ENCODE measurements at places on chromosomes 1 and 21.

DNA sequence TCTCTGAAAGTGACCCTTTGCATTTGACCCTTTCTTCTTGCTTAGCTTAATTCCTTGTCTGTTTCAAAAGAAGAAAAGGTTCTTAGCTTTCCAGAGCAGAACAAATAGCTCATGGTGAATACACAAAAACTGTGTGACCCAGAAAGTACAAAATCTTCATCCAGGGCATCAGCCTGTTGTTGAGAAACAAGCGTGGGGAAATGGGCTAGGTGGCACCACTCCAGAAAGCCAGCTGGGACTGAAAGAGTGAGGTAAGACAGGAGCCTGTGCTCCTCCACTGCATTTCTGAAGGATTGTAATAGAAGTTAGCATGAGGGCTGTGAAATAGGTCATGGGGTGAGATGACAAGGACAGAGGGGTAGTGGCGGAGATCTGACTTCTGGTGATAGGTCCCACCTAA is 45.8 kb downstream of the CYP2J2 start:
- no peak for ATAC-seq

DNA sequence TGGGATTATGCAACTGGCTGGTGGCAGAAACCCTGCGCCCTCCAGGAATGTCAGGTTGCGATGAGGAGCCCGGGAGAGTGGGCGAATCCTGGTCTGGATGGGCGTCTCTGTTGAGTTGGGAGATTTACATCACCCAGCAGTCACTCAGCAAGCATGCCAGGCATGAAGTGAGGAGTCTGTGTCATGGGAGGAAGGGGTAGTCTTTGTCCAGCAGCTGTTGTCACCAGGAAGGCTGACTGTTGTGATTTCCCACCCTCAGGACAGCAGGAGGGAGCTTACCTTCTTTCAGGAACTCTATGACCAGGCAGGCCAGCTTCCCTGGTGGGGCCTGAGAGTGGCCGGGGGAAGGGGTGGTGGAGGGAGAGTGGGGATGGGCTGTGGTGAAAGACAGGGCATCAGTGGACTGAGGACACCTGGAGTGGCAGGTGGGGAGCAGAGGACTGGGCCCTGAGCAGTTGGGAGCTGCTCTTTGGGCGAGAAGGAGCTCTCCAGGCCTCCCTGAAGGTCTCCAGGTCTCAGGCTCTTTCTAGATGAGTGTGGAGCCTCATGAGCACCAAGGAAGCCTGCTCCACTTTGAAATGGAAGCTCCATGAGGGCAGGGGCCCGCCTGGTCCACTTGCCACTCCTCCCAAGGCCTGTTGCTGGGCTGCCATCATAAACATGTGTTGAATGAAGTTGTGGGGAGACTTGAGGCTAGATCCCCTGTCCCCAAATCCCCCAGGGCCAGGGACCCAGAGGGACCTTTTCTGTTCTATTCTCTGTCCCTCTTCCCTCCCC is 21.3 kb upstream of the PKP1 start:
- ATAC-seq = no peak

DNA sequence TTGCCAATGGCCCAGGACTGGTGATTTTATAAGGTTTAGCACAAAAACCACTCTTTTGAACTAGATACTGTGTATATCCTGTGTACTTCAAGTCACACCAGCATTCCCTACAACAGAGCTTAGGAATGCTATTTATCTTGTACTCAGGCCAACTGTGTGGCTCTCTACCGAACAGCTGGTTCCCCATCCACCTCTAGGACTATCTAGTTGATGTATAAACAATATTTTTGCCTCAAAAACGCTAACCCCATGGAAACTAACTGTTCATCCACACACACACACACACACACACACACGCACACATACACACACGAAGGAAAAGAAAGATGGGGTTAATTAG is 28.7 kb upstream of the SLC45A3 start:
- no peak for ATAC-seq

DNA sequence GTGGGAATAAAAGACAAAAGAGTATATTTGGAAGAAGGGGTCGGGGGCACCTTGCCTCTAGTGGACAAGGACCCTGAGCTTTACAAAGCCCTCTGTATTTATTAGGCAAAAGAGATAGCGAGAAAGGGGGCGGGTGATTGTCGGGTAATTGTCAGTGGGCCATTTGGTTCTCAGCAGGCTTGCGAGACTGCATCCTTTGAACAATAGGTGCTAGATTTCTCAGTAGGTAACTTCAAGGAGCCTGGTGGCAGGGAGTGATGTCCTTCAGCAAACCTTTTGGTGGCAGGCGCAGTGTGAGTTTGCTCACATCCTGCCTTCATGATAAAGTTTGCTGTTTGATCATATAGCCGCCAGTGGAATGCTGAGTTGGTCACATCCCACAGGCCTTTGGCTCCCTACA is 71.4 kb downstream of the AXDND1 start:
- no peak for ATAC-seq

DNA sequence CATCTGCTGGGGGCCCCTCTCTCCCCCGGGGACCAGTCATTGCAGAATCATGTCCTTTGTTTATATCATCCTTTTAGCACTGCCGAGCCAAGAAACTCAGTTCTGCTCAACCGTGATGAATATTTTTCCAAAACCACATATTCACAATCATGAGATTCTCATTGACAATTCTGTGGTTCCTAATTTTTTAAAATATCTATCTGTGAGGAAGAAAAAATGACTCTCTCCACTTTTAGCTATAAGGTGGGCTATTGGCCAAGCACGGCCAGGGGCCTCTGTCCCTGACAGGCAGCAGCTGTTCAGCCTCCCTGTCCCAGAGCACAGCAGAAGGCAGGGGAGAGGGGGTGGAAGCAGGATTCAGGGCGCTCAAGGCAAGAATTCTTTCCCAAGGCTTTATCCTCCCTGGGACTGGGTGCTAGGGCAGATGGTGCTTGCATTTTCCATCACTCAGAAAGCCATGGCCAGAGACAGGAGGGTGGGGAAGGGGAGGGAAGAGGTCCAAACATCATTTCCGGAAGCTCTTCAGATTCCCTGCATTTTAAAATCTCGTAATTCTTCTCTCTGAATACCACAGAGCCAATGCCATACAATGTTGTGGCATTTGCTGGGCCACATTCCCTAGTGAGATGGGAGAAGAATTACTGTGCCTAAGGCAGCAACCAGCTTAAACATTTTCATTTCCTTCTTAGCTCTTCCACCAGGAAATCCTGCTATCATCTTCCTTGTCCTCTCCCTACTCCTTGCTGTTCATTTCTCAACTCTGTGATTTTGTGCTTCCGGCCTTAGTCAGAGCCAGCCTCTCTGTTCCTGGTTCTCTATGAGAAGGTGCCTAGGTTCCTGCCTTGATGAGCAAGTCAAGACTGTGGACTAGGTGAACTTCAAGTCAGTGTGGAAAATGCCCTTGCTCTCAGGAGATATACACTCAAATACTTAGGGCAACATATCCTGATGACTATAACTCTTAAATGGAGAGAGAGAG is 60.3 kb downstream of the KCNJ6 start:
- no peak for ATAC-seq

Measured in stimulated activated memory B cell treated with anti-CD40 and anti-IgM and Interleukin-4, amounts not matched to agents 10 μg/mL and 1 μg/mL and 100 μg/mL, for 72 hours (primary cell).